ENCODE measurements at places on chromosomes 16 and 17.

- DNase-seq, result no peak
Measured at GRCh38 chr17:60231234-60231633, 81.5 kb downstream of the CA4 start.

DNA sequence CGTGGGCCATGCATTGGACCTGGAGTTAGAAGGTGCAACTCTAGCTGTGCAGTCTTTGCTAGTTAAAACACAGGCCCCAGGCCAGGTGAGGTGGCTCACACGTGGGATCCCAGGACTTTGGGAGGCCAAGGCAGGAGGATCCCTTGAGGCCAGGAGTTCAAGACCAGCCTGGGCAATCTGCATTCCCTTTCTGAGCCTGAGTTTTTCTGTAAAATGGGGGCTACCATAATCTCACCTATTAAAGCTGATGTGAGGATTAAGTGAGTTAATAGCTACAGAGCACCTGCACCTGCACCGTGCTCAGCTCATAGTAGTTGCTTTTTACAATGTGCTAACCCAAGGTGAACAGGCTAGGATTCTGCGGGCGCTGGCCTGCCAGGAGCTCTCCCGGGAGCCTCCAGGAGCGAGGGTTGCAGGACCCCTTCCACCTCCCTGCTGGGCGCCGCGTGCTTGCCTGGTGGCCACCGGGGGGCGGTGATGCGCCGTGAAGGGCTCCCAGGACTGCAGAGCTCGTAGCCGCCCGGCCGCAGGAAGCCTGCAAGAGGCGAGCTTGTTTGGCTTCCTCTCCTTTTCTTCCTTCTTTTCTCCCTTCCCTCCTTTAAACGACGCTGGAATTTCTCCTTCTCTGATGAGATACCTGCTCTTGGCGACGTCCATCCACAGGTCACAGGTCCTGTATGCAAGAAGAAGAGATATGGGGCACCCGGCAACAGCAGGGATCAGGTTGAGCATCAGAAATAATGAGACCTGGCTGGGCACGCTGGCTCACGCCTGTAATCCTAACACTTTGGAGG is 51.3 kb downstream of the ZFP90 start:
- peak; percentile 34 for DNase-seq

GRCh38 chr17:43800736-43801135 is 20.5 kb downstream of the CFAP97D1 start:
- DNase-seq, result no peak

GRCh38 chr17:75364078-75364477 is 41.4 kb downstream of the GRB2 start:
- DNase-seq, result no peak

All from omental fat pad (tissue), 4 donors.